Right ventricle myocardium inferior (tissue), 1 donor: ENCODE measurements at places on chromosomes 2 and 18.

GRCh38 chr18:73594749-73595148 is 552.9 kb downstream of the FBXO15 start:
- no peak for DNase-seq

GRCh38 chr2:68971591-68972231 is 2.7 kb upstream of the GKN1 start:
- no peak for DNase-seq

DNA sequence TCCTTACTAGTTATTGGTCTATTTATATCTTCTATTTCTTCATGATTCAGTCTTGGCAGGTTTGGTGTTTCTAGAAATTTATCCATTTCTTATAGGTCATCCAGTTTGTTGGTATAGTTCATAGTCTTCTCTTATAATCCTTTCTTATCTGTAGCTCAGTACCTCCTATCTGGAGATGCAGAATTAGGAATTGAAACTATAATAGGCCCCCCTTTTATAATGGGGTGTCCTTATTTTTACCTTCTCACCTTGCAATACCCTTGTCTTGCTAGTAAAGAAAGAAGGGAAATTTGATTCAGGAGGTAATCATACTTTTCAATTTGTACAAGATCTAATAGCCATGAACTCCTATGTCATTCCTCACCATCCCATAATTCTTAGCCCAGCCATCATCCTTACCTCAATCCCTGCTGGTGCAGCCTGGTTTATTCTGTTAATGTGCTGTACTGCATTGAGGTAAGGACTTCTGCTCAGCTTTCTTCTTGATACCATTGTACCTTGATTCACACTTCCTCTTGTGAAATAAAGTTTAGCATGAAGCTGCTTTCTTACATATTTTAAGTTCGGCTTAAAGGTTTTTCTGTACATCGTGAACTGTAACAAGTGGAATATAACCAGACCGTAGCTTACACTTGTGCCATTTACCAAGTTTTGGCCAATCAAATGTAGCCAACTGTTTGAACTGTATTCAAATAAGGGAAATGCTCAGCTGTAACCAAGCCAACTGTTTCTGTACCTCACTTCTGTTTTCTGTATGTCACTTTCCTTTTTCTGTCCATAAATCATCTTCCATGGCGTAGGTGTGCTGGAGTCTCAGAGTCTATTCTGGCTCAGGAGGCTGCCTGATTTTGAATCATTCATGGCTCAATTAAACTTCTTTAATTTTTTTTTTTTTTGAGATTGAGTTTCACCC is 40.1 kb upstream of the PTH2R start:
- DNase-seq: no peak

GRCh38 chr2:102282678-102283091 is 28.7 kb upstream of the IL1RL1 start:
- DNase-seq: no peak

- no peak for DNase-seq
Measured at GRCh38 chr2:174563530-174564282, 33.9 kb downstream of the WIPF1 start.

- DNase-seq: no peak
Measured at GRCh38 chr2:188889187-188889586, 85.0 kb upstream of the COL3A1 start.

DNA sequence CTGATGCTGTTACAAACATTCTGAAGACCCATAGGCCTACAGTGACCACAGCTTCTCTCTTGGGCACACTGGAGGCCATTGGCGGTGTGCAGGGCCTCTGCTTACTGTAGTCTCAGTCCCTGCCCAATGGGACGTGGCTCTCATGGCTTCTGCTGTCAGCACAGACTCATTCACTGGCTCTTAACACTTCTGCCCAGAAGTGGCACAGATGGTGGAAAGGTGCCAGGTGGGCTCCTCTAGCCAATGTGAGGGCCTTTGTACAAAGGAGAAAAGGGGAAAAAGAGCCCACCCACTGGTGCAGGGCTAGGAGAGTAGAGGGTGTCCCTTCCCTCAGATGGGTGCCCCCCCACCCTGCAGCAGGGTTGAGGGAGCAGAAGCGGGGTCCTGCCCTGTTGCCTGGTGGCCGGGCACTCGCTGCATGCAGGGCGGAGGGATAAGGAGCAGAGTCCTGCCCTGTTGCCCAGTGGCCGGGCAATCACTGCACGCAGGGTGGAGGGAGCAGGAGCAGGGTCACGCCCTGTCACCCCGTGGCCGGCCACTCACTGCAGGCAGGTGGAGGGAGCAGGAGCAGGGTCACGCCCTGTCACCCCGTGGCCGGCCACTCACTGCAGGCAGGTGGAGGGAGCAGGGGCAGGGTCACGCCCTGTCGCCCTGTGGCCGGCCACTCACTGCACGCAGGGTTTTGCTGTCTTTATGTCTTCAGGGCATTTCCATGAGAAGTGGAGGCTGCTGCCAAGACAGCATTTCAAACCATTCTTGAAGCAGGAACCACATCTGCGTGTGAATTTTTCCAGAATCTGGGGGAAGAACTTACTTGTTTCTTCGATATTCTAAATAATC is 20.0 kb downstream of the LRRFIP1 start:
- DNase-seq: no peak

DNA sequence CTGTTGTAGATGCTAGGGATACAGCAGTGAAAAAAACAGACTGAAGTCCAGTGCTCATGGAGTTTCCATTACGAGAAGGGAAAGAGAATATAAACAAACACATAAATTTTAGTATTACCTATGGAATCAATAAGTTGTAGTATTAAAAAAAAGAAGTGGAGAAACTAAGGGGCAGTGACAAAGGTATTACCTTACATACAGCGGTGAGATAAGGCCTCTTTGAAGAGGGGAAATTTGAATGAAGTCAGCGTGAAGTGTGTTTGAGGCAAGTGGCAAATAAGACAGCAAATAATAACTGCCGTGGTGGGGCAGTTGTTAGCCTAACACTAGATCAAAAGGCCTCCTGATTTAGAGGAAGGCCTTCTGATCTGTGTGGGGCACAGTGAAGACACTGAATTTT is 57.9 kb downstream of the TLK1 start:
- DNase-seq: no peak

- no peak for DNase-seq
Measured at GRCh38 chr18:53380063-53380639, 844.3 kb downstream of the MBD2 start.
